ENCODE measurements at places on chromosomes 13 and 19.

GRCh38 chr19:12757544-12758274 lies 6.1 kb downstream of the BEST2 start:
- DNase-seq = peak; percentile 90

- DNase-seq = no peak
Observed at GRCh38 chr19:42143341-42144234, 11.3 kb upstream of the POU2F2 start.

- peak; percentile 21 for DNase-seq
Observed at GRCh38 chr19:49930483-49931011, 1.2 kb upstream of the NUP62 start.

GRCh38 chr19:4589579-4590410 lies 30.3 kb upstream of the SEMA6B start:
- DNase-seq = peak; percentile 68

- DNase-seq = peak; percentile 86
Observed at GRCh38 chr19:14383661-14384555, 2.7 kb downstream of the ADGRE5 start.

GRCh38 chr19:37551129-37551993 lies 43.2 kb downstream of the ZNF571 start:
- peak; percentile 85 for DNase-seq

DNA sequence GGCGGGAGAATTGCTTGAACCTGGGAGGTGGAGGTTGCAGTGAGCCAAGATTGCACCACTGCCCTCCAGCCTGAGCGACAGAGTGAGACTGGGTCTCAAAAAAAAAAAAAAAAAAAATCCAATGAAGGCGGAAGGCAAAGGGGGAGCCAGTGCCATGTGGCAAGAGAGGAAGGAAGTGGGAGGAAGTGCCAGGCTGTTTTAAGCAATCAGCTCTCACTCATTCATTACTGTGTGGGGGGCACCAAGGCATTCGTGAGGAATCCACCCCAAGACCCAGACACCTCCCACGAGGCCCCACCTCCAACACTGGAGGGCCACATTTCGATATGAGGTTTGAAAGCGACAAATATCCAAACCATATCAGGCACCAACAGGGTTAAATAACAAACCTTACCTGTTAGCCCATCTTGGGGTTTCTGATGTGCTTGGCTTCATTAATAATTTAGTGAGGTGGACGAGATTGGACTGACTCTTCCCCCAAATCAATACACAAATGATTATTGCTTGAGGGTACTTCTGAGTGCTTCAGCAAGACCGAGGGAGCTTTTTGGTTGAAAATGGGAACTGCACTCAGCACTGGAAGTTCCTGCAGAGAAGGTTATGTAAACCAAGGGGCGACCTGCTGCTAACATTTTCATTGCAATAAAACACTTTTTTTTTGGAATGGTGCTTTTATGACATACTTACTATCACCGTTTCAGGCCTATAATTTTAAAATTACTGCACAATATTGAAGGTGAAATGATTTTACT lies 7.5 kb upstream of the LRP3 start:
- DNase-seq = peak; percentile 67

- no peak for DNase-seq
Observed at GRCh38 chr13:112776354-112776753, 86.5 kb downstream of the ATP11A start.

DNA sequence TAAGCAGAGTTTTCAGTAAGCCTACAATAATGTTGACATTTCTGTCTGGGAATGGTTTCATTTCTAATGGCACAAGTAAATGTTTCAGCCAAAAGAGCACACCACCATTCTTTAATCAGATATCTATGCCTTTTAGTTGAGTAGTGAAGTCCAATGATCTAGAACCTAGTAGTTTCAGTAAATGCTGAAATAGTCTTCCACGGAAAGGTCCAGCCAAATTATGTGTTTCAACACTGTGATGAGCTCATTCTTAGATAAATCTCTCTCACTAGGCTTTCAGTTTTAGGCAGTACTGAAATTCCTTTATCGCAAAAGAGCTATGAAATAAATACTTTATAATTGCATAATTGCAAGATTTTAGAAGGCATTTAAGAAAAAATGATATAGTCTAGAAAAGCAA lies 816.8 kb upstream of the PCDH9 start:
- no peak for DNase-seq

GRCh38 chr13:46565808-46566750 lies 13.1 kb downstream of the LRCH1 start:
- DNase-seq = peak; percentile 16

GRCh38 chr19:4922530-4923275 lies 13.4 kb downstream of the UHRF1 start:
- peak; percentile 48 for DNase-seq

DNA sequence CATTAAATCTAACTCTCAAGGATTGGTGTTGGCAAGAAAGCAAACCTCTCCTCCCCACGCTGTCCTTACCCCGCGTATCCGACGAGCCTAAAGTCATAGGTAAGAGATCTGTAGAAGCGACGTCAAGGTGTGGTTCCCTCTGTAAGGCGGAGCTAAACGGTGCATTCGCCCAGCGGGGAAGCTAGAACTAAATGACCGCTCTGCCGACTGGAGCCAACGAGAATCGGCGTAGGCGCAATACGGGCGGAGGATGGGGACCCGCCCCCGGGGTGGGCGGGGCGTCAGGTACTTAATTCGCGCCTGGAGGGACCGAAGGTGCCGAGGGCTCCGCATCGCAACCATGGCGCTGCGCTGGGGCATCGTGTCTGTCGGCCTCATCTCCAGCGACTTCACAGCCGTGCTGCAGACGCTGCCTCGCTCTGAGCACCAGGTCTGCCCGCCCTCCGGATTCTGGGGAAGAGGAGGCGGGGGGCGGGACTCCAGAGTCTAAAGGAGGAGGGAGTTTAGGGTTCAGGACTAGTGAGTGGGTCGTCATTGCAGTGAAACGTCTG lies at the start of gene DHDH:
DHDH (plus strand) TSS at position 318 of the 551 bp plus-strand sequence; CDS start at position 341, 23 bp downstream.
- DNase-seq = peak; percentile 80

DNA sequence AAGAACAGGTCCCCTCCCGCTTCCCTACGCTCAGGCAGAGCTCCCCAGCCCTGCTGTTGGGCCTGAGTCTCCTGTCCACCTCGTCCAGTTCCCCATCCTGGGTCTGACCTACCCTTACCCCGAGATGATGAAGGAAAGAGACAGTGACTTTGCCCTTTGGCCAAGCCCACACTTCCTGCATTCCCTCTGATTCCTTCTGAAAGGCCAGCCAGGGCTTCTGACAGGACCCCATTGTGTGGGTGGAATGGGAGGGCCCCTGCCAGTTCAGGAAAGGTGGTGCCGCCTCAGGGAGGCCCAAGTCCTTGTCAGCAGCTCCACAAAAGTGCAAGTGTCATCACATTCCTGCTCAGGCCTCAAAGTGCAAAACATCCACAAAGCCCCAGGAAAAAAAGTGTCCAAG lies 177.8 kb downstream of the PAN3 start:
- peak; percentile 56 for DNase-seq

GRCh38 chr13:74251778-74252519 lies 117.7 kb upstream of the KLF12 start:
- no peak for DNase-seq

GRCh38 chr19:2511991-2512390 lies 36.1 kb downstream of the GADD45B start:
- DNase-seq = no peak

GRCh38 chr13:95176611-95177259 lies 124.5 kb downstream of the ABCC4 start:
- peak; percentile 4 for DNase-seq

DNA sequence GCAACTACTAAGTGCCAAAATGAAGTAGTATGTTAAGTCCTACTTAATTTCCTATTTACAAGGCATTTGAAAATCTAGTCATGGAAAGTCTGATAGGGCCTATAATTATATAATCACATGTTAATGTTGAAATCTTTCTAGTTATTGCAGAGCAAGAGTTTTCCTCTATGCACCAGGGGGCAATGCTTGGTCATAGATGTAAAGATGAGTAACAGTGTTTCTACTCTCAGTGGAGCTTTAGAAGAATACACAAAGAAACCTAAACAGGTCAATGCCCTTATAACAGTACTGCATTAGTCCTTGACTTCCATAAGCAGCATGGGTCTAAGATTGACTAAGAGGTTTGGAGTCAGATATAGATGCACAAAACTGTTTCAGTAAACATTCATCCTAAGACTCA lies 218.7 kb downstream of the KCTD12 start:
- peak; percentile 80 for DNase-seq

GRCh38 chr19:43305642-43306041 lies 36.3 kb upstream of the PSG9 start:
- no peak for DNase-seq

DNA sequence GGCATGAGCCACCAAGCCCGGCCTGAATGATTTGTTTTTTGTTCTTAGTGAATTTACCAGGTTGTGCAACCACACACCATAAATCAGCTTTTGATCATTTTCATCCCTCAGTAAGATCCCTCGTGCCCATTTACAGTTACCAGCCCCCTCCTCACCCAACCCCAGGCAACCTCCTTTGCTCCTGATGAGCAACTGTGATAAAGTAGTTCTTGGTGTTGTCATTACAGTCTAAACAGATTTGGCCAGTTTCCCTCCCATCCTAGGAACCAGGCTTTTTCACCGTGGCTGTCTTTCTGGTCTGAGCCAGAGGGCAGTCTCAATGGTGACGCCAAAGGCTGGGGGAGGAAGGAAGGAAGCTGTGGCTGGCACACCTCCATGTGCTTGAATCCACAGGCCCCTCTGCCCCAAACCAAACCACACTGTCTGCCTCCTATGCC lies 61.2 kb upstream of the WDFY2 start:
- peak; percentile 42 for DNase-seq

DNA sequence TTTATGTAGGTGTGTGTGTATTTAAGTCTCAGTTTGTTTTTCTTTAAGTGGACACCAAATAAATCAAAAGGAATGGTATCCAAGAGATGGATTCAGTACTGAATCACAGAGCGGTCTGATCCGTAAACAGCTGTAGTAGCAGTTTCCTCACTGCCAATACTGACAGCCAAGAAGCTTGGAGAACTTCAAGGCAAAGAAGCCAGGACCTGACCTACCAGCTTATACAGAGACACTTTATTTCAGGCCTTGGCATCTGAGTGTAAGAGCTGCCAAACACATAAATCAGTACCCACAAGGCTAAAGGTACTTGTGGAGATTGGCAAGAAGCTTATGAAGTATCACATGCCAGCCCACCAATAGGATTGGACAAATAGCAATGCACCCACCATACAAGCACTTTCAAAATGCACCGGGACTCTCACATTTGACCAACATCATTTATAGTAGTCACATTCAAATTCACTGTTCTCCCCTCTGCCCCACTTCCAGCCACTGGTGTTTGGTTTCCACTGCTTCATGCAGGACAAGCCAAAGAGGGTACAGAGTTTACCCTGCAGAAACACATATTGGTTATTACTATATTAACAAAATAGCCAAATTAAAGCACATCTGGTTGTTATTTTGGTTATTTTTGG lies 357.9 kb downstream of the KLF12 start:
- no peak for DNase-seq

DNA sequence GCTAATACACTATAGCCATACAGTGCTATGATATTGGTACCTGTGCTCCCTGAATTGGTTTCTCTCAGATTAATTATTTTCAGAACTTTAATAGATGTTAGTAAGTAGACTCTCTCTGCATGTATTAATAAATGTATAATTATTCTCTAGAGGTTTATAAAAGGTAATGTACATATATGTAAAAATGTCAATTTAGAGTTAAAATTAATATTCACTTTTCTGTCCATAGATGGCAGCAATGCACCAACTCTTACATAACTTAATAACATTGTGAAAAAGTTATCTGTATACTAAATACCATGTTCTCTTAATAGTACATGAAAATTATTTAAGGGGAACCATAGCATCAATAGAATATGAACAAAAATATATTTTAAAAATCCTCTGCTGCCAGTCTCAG lies 515.0 kb upstream of the KLHL1 start:
- DNase-seq = peak; percentile 37

DNA sequence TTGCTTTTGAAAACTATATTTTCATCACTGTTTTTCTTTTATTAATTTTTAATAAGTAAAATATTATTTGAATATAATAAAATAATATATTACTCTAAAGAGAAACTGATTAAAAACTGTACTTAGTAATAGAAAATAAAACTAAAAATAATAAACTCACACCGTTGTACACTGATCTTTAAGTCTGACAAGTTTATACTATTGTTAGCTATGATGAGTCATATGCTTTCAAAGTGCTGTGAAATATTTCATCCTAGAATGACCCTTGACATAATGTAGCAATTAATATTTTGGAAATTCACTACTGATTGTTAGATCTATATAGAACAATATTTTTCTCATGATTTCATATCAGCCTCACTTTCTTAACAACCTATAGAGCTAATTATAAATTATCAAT lies 1040.6 kb upstream of the SPRY2 start:
- DNase-seq = no peak

- no peak for DNase-seq
Observed at GRCh38 chr13:52980695-52981094, 47.9 kb upstream of the OLFM4 start.

- no peak for DNase-seq
Observed at GRCh38 chr13:44432650-44433049, 59.0 kb downstream of the SERP2 start.

GRCh38 chr19:46180701-46181387 lies 32.8 kb downstream of the IGFL2 start:
- no peak for DNase-seq

GRCh38 chr13:113428871-113429607 lies 24.2 kb downstream of the ADPRHL1 start:
- DNase-seq = no peak

- peak; percentile 42 for DNase-seq
Observed at GRCh38 chr19:51480590-51480989, 2.3 kb downstream of the CEACAM18 start.

- DNase-seq = peak; percentile 85
Observed at GRCh38 chr13:50141375-50141975, 126.2 kb downstream of the KCNRG start.

GRCh38 chr13:24161010-24161775 lies 673 bp downstream of the SPATA13 start:
- DNase-seq = peak; percentile 24

DNA sequence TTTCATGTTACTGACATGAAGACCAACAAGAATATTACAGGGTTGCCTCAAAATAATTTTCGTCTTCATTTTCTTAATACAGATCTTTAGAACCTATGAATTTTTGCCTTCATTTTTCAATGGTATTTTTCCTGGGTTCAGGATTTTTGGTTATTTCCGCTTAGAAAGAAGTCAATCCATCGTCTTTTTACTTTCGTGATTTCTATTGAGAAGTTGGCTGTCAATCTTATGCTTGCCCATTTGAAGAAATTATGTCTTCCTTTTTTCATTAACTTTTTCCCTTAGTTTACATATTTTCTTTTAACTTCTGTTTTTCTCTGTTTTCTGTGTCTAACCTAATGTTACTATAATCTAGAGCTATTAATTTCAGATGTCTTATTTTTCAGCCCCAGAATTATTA lies 868.9 kb upstream of the SLC10A2 start:
- DNase-seq = no peak

- DNase-seq = no peak
Observed at GRCh38 chr13:107721125-107721869, 494.0 kb downstream of the LIG4 start.

DNA sequence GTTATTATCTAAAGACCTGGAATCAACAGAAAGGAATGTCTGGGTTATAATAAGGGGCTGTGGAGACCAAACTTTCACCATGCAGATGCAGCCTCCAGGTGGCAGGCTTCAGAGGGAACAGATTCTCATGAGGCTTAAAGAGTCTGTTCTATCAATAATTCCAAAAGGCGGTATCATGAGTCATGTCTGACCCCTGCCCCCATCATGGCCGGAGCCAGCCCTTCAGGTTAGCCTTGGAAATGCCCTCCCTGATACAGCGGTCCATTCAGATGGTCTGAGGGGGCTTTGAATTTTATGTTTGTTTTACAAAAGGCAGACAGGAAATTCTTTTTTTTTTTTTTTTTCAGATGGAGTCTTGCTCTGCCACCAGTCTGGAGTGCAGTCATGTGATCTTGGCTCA lies 21.7 kb upstream of the LAMP1 start:
- DNase-seq = peak; percentile 66

All from suppressor macrophage (primary cell).